ENCODE measurements at places on chromosomes 4 and X.

- H3K27me3 ChIP-seq: no peaks in the 10 kb centered on the region
- H3K27ac ChIP-seq: no peak overlapping the region
- no peak overlapping the region for H3K4me3 ChIP-seq
These were observed 118.3 kb upstream of the ATOH1 start for GRCh38 chr4:93710101-93710846.

DNA sequence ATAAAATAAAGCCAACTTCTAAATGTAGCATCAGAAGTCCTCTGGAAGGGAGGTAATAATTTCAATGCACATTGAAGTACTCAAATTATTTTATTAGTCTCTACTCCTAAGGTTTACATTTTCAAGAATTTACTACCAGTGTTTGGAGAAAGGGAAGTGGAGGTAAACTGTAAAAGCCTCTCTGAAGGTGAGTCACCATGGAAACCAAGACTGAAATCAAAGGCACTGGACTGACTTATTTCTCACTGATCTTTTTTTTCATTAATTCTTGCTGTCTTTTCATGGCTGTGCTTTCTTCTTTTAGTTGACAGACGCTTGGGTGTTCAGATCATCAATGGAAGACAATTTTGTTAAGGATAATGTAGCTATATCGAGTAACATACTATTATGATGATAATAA is 9.7 kb downstream of the SLC39A8 start:
- DNase-seq: peak; percentile 32
- no peak overlapping the region for H3K4me3 ChIP-seq
- H3K27me3 ChIP-seq: no peaks in the 10 kb centered on the region
- H3K36me3 ChIP-seq: no peaks in the 10 kb centered on the region

- no peaks in the 10 kb centered on the region for H3K4me1 ChIP-seq
- H3K36me3 ChIP-seq: no peaks in the 10 kb centered on the region
- no peak overlapping the region for H3K4me3 ChIP-seq
- DNase-seq: no peak
- H3K27ac ChIP-seq: no peak overlapping the region
These were observed 17.9 kb upstream of the NSUN7 start for GRCh38 chr4:40731792-40732245.

DNA sequence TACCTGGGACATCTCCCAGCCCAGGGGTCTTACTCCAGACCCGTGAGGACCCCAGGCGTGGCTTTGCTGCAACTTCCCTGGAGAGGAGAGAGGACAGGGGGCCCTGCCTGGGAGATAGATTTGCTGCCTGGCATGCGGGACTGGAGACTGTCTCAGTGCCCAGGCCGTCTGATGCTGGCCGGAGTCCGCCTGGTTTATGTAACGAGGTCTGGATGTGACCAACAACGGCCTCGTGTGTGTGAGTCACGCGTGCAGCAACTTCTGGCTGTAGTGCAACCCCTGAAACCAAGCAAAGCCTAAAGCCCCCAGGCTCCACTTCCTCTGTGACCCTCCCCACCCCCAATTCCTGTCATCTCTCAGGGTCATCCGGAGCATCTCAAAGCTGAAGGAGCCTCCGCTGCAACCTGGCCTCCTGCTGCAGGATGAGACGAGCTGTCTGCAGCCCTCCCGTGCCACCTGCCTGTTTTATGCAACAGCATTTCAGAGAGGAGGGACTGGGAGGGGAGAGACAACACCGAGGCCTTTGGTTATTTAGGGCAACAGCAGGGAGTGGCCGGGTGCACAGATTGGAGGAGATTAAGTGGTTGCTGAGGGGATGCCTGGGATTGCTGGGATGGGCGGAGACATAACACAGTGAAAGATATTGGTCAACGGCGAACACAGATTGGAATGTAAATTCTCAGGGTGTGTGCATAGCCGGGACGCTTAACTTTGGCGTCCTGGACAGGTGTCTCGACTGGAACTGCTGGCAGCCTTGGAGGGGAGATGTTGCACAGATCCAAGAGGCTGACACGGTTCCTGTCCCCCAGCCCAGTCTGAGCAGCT is 16.0 kb downstream of the XG start:
- H3K27me3 ChIP-seq: no peaks in the 10 kb centered on the region
- H3K4me1 ChIP-seq: no peaks in the 10 kb centered on the region
- H3K4me3 ChIP-seq: no peak overlapping the region
- H3K36me3 ChIP-seq: no peaks in the 10 kb centered on the region

DNA sequence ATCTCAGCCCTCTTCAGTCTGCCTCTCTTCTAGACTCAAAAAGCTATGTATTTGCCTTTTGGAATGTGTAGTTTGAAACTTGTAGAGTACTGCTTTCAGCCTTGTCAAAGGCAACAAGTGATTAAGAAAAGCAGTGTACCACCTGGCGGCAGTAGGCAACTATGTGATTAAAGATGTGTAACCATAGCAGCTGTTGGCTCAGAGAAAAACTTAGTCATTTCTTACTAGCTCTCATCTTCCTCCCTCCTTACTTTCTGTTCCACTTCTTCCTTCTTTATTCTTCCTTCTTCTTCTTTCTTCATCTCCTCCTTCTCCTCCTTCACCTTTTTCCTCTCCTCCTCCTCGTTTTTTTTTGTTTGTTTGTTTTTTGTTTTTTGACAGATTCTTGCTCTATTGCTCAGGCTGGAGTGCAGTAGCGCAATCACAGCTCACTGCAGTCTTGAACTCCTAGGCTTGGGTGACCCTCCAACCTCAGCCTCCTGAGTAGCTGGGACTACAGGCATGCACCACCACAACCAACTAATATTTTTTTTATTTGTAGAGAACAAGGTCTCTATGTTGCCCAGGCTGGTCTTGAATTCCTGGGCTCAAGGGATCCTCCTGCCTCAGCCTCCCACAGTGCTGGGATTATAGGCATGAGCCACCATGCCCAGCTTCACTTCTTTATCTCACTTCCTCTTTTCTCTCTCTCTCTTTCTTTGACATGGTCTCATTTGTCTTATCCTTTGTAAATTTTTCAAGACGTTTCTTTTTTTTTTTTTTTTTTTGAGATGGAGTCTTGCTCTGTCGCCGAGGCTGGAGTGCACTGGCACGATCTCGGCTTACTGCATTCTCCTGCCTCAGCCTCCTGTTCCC is 32.6 kb downstream of the ABHD18 start:
- no peaks in the 10 kb centered on the region for H3K27me3 ChIP-seq
- no peaks in the 10 kb centered on the region for H3K4me1 ChIP-seq
- no peak overlapping the region for H3K27ac ChIP-seq
- H3K36me3 ChIP-seq: peaks cover 23% of the 10 kb centered on the region
- H3K4me3 ChIP-seq: no peak overlapping the region

GRCh38 chr4:163500586-163500985 is 6.1 kb downstream of the TMA16 start:
- H3K4me3 ChIP-seq: no peak overlapping the region
- no peak overlapping the region for H3K27ac ChIP-seq
- H3K36me3 ChIP-seq: no peaks in the 10 kb centered on the region
- peaks cover 13% of the 10 kb centered on the region for H3K4me1 ChIP-seq
- DNase-seq: no peak
- no peaks in the 10 kb centered on the region for H3K27me3 ChIP-seq

DNA sequence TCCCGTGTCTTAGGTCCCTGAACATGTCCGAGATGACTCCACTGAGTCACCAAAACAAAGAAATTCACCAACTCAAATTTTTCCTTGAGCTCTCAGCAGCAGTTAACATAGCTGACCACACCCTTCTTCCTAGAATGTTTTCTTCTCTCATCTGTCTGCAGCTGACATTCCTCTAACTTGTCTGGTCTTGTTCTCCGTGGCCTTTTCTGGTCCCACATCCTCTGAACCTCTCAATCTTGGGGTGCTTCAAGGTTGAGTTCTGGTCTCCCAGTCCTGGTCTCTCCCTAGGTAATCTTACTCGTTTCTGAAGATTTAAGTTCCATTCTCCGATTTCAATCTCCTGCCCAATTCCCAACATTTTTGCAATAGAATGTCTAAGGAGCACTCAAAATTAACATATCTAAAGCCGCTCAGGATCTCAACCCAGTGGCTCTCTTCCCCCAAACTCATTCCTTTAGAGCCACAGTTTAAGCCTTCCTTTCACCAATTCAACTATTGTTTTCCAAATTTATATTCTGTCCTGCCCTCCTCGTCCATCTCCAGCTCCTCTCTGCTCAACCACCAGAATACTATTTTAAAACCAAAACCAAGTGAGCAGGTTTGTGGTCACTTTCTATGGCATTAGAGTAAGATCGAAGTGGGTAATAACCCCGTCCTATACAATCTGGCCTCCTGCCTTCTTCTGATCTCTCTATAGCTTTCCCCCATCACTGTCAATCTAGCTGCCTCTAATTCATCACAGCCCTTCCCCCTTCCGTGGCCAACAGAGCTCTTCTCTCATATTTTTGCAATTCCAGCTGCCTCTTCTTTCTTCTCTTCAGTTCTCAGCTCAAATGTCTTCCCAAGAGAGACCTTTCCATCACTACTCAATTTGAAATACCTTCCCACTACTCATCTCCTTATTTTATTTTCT is 1.2 kb downstream of the TRIML2 start:
- no peak overlapping the region for H3K27ac ChIP-seq
- H3K4me3 ChIP-seq: no peak overlapping the region
- H3K4me1 ChIP-seq: no peaks in the 10 kb centered on the region
- no peaks in the 10 kb centered on the region for H3K36me3 ChIP-seq
- DNase-seq: no peak
- no peaks in the 10 kb centered on the region for H3K27me3 ChIP-seq

DNA sequence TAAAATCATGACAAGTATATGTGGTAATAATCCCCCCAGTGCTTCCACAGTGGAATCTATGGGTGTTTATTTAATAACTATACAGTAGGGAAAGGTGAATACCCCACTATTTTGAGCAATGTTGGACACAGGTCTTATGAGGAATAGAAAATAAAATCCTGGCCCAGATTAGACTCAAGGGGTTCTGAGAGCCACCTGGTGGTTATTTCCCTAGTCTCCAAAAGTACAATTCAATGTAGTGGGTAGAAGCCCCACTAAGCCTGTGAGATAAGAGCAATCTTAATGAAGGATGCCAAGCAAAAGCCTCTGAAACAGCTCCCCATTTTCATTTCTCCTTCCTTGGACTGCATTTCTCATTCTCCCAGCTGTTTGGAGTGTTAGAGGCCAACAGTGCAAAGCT is 328.2 kb upstream of the NR3C2 start:
- no peak overlapping the region for H3K4me3 ChIP-seq
- H3K27ac ChIP-seq: no peak overlapping the region
- H3K27me3 ChIP-seq: no peaks in the 10 kb centered on the region

GRCh38 chr4:162727232-162727631 is 439.5 kb downstream of the NAF1 start:
- H3K4me3 ChIP-seq: no peak overlapping the region
- H3K27me3 ChIP-seq: no peaks in the 10 kb centered on the region
- no peaks in the 10 kb centered on the region for H3K36me3 ChIP-seq
- H3K4me1 ChIP-seq: no peaks in the 10 kb centered on the region
- no peak for DNase-seq

- H3K27me3 ChIP-seq: no peaks in the 10 kb centered on the region
- H3K4me1 ChIP-seq: no peaks in the 10 kb centered on the region
- no peak overlapping the region for H3K4me3 ChIP-seq
These were observed 12.0 kb downstream of the RPS6KA6 start for GRCh38 chrX:84175958-84176357.
